ENCODE measurements at places on chromosomes 13 and 19.
A peak's percentile ranks its signal among the peaks of the same experiment; 100 is the strongest.

GRCh38 chr19:4360641-4361151 lies 17.3 kb downstream of the MPND start:
- no peak for DNase-seq

GRCh38 chr19:10013834-10014618 lies 743 bp downstream of the RDH8 start:
- no peak for DNase-seq

GRCh38 chr19:33381101-33381500 lies 7.6 kb downstream of the CEBPG start:
- no peak for DNase-seq

- DNase-seq: no peak
These were observed 218.8 kb upstream of the SGCG start for GRCh38 chr13:22961835-22962537.

GRCh38 chr13:20337884-20338551 lies 105.9 kb upstream of the GJB6 start:
- no peak for DNase-seq

GRCh38 chr13:91211510-91211909 lies 136.0 kb upstream of the MIR17HG start:
- no peak for DNase-seq

DNA sequence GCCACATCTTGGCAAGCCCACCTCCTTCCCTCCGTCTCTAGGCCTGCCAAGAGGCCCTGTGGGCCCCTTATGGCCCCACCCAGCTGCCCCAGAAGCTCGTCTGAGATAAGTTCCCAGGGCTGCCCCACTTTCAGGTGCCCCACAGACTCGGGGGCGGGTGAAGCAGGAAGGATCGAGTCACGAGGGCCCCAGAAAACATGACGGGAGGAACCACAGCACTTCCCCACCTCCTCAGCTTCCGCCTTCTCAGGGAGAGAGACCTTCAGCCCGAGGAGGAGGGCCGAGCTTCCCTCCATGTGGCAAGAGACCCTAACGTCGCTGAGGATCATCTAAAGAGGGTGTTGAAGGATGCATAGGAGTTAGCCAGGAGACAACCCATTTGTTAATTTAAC lies 4.5 kb upstream of the IL12RB1 start:
- DNase-seq: peak; percentile 84

DNA sequence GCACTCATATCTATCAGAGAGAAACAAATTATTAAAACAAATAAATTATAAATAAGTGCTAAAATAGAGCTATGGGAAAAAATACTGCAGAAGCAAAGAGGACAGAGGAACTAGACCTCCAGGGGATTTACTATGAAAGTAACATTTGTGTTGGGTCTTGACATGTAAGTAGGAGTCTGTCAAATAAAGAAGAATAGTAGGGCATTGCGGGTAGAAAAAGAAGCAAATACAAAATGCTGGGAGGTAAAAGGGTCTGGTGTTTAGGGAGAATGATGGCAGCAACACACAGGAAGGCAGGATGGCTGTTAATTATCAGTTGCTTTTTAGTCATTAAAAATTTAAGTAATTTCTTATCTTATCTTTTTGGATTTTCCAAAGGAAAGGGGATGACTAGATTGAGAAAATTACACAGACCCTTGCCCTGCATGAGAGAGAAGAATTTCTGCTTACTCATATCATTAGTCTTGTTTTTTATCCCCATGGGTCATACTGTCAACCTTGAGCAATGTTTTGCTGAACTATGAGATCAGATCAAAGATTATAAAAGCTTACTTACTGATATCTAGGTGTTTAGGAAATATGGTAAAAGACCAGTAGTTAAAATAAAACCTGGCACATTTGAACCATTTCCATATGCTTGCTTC lies 472.7 kb downstream of the DIAPH3 start:
- no peak for DNase-seq

DNA sequence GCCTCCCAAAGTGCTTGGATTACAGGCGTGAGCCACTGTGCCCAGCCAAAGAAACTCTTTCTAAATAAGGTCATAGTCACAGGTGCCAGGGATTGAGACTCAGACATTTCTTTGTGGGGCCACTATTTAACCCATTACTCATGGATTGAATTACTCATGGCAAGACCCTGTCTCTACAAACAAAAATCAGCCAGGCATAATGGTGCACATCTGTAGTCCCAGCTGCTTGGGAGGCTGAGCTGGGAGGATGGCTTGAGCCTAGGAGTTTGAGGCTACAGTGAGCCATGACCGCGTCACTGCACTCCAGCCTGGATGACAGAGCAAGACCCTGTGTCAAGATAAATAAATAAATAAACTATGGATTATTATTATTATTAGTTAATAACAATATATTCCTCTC lies 3.6 kb upstream of the KLF2 start:
- no peak for DNase-seq

DNA sequence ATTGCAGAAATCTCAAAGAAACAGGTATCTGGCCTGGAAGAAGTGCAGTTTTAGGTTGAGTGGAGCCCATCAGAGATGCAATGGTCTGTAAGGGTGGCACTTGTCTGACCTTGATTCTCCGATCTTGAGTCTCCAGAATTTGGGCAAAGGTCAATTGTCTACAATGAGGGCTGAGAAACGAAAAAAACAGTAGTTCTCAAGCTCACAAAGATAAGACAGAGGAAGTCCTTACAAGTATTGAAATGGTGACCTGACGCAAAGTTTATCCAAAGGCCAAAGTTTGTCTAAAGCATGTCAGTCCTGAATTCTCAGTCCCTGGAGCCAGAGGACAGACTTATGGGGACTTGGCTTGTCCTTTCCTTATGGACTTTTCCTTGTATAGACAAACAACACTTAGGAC lies 40.3 kb downstream of the CYSLTR2 start:
- no peak for DNase-seq

GRCh38 chr13:50123515-50123861 lies 108.2 kb downstream of the KCNRG start:
- no peak for DNase-seq

- no peak for DNase-seq
These were observed 43.6 kb downstream of the RASA3 start for GRCh38 chr13:114088863-114089262.

DNA sequence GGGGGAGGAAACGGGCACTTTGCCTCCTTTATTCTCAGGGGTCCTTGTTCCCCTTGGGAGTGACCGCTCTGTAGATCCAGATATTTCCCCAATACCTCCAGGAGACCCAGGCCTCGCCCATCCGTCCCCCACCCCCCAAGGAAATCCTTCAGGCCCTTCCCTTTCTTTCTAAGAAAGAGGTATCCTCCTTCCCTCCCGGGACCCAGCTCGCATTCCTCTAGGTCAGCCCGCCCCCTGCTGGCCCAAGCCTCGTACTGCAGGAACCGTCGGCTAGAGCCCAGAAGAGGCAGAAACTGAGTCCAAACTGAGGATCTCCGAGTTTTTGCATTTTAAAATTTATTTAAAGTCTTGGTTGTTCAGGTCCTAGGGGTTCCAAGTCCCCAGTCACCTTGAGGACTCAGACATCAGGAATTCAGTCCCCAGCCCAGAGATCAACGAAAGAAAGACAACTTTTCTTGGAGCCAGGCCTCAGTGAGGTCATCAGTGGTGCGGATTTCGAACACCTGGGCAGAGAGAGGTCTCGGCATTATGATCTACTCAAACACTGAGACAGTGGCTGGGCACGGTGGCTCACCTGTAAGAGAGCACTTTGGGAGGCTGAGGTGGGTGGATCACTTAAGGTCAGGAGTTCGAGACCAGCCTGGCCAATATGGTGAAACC lies 7.5 kb upstream of the LRFN1 start:
- peak; percentile 59 for DNase-seq

DNA sequence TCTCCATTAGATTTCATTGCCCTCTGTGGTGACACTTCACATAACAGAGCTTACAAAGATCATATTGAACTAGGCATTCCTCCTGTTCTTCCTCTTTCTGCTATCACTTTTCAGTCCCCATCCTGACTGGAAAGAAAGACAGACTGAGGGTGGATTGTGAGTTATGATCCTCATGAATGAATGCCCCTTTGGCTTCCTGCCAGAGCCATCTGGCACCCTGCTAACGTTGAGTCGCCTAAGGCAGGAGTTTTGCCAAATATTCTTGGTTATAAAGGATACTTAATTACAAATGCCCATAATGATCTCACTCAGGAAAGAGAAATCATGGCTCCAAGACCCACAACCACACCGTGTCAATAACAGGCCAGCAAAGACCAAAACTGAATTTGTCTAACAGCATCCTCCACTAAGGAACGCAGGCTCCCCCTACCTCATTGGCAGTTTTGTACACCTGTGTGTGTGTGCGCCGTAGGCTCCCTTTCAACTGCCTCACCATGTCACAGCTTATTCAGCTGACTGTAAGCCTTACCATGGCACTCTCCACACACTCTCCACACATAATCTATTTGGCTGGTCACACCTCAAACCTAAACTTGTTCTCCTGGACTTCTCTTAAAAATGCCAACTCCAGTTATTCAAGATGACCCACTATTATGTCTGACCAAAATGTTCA lies 15.5 kb downstream of the ZNF211 start:
- no peak for DNase-seq

DNA sequence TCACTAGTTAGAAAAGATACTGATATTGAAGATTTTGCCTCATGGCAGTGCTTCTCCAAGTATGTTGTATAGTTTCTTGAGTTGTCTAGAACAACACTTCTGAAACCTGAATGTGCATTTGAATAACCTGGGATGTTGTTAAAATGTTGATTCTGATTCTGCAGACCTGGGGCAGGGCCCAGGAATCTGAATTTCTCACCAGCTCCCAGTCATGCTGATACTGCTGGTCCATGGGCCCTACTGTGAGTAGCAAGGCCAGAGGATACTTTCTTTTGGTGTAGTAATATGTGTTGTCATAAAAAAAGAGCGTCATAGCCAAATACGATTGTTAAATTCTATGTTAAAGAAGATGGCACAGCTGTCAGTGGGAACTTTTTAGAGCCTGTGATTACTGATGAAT lies 41.6 kb upstream of the C1QTNF9 start:
- DNase-seq: no peak

DNA sequence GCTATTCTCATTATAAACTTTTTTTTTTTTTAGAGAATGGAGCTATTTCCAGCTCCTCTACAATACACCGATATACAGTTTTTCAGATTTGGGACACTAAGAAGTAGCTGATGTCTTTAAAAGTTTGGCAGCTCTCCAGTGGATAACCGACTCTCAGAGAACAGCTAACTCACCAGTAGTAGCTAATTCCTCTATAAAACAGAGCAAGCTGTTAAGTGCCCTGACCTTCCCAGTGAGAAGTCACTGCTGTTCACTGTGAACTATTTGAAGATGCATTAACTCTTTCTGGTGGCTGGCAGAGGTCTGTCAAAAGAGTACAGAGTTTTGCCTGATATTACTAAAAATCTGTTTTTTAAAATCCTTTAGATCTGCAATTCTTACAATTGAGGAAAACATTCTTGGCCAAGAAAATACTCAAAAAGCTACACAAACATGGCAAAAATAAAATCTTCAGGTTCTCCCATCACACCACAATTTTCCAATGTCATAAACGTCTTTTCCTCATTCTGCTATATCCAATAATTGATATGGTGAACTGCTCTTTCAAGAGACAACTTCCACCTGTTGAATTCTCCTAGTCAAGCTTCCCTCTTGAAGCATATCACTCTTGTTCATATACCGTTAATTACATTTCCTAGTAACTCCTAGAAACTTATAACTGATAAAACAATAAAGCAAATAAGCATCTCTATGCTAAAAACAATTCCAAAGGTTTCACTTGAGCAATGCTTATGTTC lies 44.2 kb downstream of the TBC1D4 start:
- no peak for DNase-seq

- no peak for DNase-seq
These were observed 306.4 kb downstream of the KLF5 start for GRCh38 chr13:73365252-73365651.

DNA sequence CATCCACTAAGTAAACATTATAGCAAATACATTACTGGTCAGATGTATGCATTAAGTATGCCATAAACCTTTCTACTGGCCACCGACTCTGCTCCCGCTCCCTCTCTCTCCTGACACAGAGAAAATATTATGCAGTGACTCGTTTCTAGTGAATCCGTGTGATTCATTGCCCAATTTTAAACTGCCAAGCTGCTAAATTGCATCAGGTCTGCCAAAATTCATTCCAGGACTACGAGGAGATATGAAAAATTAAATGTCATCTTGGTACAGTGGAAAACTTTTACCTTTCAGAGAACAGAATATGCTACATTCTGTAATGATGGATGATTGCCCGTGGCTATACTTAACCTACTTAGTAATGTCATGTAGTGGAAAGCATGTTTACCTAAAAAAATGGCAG lies 368.8 kb upstream of the TSHZ3 start:
- DNase-seq: no peak

DNA sequence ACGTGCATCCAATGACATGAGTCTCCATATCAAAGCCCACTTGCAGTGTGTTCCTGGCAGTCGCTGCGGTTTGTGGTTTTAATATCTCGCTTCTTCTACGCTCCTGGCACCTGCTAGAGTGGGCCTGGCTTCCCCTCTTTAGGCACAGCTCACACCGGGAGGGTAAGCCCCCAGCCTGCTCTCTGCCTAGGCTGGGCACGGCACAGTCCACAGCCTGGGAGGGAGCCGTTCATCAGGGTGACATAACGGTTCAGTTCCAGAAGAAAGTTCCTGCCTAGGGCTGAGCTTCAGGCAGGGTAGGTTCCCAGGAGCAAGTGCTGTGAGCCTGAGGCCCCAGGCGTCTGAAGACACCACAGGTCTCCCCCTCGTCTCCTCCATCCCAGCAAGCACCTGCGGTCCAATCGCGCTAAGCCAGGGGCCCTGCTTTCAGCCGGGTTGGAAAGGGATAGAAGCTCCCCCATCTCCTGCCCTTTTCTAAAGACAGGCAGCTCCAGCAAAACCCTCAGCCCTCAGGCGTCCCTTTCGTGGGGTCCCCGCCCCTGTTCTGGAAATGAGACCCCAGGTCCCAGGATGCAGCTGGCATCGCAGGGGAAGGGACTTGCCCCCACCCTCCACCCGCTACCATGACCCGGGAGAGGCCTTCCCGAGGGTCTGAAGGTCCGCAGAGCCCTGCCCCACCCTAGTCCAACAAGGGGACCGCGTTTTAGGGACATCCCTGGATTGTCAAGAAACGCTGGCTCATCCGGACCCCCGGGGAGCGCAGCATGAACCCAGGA lies 121.6 kb upstream of the ZNF507 start:
- DNase-seq: no peak

- no peak for DNase-seq
These were observed at the start of gene CD22 for GRCh38 chr19:35328851-35329285. TSS of gene CD22 (plus strand) at chr19:35329187. CDS start at chr19:35332041, 2,854 bp downstream.

- no peak for DNase-seq
These were observed 2.8 kb upstream of the WBP4 start for GRCh38 chr13:41058295-41059070.

DNA sequence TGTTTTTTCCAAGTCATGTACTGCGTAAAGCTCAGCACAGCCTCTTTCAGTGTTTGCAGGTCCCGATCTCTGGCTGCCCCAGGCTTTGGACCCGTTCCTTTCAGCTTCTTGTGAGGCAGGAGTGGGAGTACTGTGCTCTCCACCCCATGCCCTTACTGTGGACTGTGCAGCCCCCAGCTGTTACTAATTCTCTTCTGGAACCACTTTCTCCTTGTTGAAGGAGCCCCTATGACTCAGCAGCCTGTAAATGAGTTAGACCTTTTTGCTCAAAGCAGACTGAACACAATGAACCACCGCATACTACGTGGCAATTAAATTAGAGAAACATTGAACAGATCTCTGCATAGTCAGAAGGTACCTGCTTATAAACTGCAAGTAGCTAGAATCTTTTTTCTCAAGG lies 39.0 kb downstream of the SERTM1 start:
- no peak for DNase-seq

Data from stimulated activated CD8-positive, alpha-beta memory T cell treated with anti-CD3 and anti-CD28 coated beads, Interleukin-7, amount 100 ng/mL, for 4 hours (primary cell).